Gastrocnemius medialis (tissue), 4 donors: ENCODE measurements at places on chromosomes 7 and 10. TPM values are rescaled to one million over a fixed set of nuclear protein-coding genes. Genes with fewer than 3 reads are reported as not detected.

The PRKCQ gene
- total RNA-seq, result 46.6 TPM

The MAPK8 gene
- total RNA-seq, result 25.6 TPM

The CARD11 gene
- total RNA-seq, result not detected

The SRRM3 gene
- 1.2 TPM for total RNA-seq

The ZNF727 gene
- 0.17 TPM for total RNA-seq

The GRID1 gene
- total RNA-seq, result 1.4 TPM

The SPDYE16 gene
- total RNA-seq, result not detected

The VWDE gene
- total RNA-seq, result not detected

The RARRES2 gene
- total RNA-seq, result 5.9 TPM
